ENCODE measurements at places on chromosomes 7 and 10. TPM values are rescaled to one million over a fixed set of nuclear protein-coding genes. Genes with fewer than 3 reads are reported as not detected.

RTKN2 gene
- 0.16 TPM for total RNA-seq

SPAM1 gene
- total RNA-seq: not detected

HUS1 gene
- total RNA-seq: 13.3 TPM

SUN3 gene
- total RNA-seq: not detected

DBF4 gene
- 16.5 TPM for total RNA-seq

ZNF239 gene
- total RNA-seq: 0.94 TPM

PLAU gene
- 31.4 TPM for total RNA-seq

ARHGEF35 gene
- total RNA-seq: 0.32 TPM

PAPOLB gene
- not detected for total RNA-seq

CCDC7 gene
- total RNA-seq: 3.9 TPM

TLL2 gene
- 0.06 TPM for total RNA-seq

GCK gene
- 0.25 TPM for total RNA-seq

FRMD4A gene
- total RNA-seq: 64.4 TPM

ACSL5 gene
- total RNA-seq: 35.8 TPM

CRYGN gene
- total RNA-seq: not detected

FOXI2 gene
- not detected for total RNA-seq

KIF11 gene
- total RNA-seq: 14.5 TPM

PVRIG gene
- not detected for total RNA-seq

TBATA gene
- total RNA-seq: not detected

WNT8B gene
- total RNA-seq: not detected

CELF2 gene
- total RNA-seq: 23.2 TPM

SPDYE1 gene
- not detected for total RNA-seq

HMX3 gene
- total RNA-seq: not detected

NME8 gene
- not detected for total RNA-seq

RNF32 gene
- 0.25 TPM for total RNA-seq

CRTAC1 gene
- total RNA-seq: 3.1 TPM

NFE2L3 gene
- total RNA-seq: 70.6 TPM

BAIAP2L1 gene
- 0.31 TPM for total RNA-seq

ACTR3C gene
- 5.4 TPM for total RNA-seq

MICALL2 gene
- 26.8 TPM for total RNA-seq

SH2D4B gene
- total RNA-seq: 0.16 TPM

NANOS1 gene
- 0.16 TPM for total RNA-seq

NAT16 gene
- total RNA-seq: not detected

BICC1 gene
- total RNA-seq: 0.16 TPM

FGFR2 gene
- total RNA-seq: not detected

MICU1 gene
- total RNA-seq: 28.0 TPM

EVX1 gene
- total RNA-seq: not detected
